Stimulated activated CD4-positive, alpha-beta T cell treated with anti-CD3 and anti-CD28 coated beads, Interleukin-12 subunit alpha, Interleukin-12 subunit beta, amount 100 ng/mL, for 24 hours (primary cell): ENCODE measurements at places on chromosomes 2 and 18.

- no peak for DNase-seq
Observed at GRCh38 chr2:236673823-236674185, 104.2 kb downstream of the ACKR3 start.

DNA sequence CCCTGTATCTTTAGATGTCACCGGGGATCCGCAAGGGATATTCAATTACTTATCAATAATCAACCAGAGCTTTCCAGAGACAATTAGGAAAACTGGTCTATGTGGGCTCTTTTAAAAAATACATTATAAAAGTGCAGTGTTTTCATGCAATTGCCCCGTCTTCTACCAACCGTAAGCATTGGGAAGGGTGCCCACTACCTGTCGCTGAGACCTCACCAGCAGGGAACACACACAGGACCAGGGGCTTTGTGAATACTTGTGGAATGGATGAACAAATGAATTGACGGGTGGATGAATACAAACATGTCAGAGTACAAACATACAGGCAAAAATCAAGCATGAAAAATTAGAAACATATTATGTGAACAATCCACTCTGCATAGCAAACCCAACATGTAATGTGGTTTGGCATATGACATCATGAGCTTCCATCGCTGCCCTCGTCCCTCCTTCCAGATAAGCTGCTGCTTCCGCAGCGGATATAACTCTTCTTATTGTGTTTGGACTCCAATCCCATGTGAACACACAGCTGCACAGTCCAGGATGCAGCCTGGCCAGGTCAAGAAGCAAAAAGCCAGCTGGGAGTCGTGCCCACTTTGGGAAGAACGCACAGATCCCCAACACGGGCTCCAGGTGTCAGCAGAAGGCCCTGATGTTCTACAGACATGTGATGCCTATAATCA lies 5.3 kb downstream of the FHL2 start:
- DNase-seq: no peak

DNA sequence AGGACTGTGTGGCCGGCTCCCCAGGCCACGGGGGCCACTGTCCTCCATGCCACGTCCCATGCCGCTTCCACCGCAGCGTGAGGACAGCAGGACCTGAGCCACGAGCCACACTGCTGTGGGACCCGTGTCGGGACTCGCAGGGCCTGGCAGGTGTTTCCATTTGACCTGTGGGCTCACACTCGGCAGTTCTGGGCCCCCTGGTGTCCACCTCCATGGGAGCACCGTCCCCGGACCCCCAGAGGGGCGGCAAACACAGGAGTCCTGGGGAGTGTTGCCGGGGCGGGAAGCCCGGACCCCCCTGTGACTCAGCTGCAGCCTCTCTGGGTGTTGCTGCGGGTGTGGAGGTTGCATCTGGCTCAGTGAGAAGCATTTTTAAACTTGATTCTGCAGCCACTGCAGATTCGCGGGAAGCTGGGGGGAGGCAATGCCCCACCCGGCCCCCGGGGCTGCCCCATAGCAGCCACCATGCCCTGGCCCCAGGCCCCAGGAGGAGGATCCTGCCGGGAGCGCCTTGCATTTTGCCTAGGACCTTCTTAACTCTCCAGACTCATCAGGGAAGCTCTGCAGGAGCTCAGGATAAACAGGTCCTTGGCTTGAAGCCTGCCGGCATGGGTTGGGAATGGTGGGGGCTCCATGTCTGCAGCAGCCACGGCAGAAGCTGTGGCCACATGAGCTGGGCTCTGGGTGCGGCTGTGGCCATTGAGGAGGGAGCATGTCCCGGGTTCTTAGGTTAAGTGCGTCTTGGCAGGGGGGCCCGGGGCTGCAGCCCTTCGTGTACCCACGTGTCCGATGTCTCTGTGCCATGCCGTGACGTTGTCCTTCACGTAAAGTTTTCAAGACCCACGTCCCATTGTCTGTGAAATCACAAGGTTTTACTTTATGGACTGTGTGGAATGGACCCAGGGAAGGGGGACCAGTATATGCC lies 30.9 kb downstream of the NFATC1 start:
- no peak for DNase-seq

- no peak for DNase-seq
Observed at GRCh38 chr2:172704072-172704936, 31.3 kb upstream of the RAPGEF4 start.

- peak; percentile 61 for DNase-seq
Observed at GRCh38 chr18:47748847-47749599, 181.4 kb downstream of the SMAD2 start.

GRCh38 chr18:70840649-70841048 lies 551.8 kb downstream of the SOCS6 start:
- DNase-seq: no peak

- no peak for DNase-seq
Observed at GRCh38 chr2:52862801-52863200, 904.8 kb upstream of the CHAC2 start.

- DNase-seq: no peak
Observed at GRCh38 chr18:12518832-12519531, 111.3 kb downstream of the PRELID3A start.

DNA sequence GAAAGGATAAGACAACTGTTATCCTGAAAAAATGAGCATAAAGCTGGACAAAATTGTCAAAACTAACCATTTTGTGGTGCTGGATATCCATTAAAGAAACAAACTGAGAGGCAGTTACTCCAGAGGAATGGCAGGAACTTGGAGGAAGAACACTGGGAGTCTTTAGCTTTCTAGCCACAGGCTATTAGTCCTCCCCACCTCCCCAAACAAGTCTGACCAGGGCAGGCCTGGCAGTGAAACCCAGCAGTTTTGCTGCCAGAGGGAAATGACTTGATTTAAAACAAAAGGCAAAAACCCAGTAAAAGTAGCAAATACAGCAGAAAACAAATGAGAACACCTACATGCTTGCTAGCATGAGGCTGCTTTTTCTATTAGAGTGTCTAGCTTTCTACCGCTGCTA lies 34.9 kb downstream of the OSBPL1A start:
- DNase-seq: no peak

DNA sequence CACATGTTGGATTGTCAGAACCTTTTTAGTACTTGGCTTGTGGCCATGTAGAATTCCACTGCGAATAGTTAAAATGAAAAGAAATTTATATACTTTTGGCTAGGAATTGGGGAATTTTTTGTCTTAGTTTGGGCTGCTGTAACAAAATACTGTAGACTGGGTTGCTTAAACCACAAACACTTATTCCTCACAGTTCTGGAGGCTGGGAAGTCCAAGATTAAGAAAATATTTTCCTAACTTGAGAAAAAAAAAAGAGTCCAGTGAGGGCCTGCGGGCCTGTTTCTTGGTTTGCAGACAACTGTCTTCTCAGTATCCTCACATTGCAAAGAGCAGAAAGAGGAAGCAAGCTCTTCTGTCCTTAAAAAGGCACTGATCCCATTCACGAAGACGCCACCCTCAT lies 81.9 kb downstream of the CD226 start:
- DNase-seq: no peak

DNA sequence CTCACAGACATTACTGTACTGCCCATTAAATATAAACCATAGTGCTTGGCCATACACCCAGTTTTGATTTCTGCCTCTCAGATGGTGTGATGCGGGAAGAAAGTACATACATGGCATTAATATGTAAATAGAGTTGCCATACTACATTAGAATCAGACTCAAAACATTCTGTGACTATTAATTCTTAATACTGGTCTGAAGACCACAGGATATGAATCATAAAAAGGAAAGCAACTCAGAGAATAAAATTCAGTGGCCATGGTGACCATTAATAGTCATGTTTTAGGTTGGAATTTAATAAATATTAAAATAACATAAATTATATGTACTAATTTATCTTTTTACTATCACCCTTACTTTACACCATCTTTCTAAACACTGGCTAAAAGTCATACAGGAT lies 33.0 kb upstream of the WDR75 start:
- no peak for DNase-seq

DNA sequence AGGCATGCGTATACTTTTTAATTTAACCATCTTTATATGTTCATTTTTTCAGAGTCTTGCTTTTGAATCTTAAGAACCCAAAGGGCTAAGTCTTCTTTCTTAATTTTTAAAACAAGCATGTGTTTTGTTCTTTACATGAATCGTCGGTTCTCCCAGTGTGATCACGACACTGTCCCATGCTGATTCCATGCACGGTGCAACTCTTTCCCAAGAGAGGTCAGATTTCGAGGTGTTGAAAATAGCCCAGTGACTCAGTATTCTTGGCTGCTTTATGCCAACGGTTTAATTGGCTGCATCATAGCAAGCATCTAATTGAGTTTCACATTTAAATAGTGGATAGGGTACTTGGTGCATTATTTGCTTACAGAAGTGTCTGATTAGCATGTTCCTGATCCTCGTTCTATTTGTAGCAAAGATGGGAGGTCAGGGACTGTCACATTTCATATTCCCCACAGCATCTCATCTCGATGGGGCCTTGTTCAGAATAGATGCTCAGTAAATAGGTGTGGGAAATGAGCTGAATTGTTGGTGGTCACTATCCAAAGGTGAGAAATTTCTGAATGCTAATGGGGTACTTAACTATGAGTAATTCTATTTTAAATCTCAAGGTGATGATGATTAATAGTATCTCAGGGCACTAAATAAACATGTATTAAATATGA lies 2.8 kb downstream of the NPAS2 start:
- no peak for DNase-seq

DNA sequence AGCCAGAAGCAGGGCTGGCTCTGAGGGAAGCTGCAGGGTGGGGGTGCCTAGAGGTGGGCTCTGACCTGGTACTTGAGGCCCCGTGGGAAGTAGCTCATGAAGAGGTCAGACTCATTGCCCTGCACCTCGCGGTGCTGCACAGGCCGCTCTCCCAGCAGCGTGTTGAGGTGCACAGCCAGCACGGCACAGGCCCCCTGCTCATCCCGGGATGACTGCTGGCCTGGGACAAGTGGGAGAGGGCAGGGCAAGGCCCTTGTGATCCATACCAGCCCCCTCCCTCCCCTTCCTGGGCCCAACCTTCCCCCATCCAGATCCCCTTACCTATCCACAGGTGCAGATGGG lies 8.7 kb downstream of the CAPG start:
- DNase-seq: no peak

DNA sequence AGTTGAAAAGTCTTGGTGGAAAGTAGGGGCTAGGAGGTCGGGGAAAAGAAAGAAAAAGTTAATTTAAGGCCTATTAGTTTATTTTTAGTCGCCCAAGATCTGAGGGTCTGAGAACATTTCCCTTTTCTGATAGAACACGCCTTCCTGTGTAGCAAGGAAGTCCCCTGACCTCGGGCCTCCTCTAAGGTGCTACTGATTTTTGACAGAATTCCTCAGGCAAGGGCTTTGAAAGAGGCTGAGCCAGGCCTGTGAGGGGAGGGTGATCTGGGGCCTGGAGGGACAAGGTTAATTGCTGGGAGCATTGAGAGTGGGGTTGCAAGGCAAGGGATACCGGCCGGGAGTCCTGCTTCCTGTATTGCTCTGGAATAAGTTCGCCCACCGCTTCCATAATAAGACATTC lies 131.4 kb upstream of the MYCN start:
- no peak for DNase-seq

DNA sequence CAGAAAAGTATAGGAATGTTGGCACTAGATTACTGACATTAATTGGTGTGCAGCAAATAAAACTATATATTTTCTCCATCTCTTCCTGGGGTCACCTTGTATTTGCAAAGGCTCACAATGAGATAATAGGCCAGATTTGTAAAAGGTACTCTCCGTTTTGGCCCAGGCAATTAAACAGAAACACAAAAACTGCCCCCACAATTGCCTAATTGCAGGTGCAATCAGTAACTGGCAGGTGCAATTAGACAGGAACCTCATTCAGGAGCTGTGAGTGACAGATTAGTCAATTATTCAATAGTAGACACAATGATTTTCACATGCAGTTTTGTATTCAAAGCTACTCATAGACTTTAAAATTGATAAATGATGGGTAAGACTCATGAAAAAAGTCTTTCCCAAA lies 451.4 kb upstream of the ID2 start:
- no peak for DNase-seq

GRCh38 chr2:66555091-66555490 lies 120.2 kb downstream of the MEIS1 start:
- DNase-seq: no peak

DNA sequence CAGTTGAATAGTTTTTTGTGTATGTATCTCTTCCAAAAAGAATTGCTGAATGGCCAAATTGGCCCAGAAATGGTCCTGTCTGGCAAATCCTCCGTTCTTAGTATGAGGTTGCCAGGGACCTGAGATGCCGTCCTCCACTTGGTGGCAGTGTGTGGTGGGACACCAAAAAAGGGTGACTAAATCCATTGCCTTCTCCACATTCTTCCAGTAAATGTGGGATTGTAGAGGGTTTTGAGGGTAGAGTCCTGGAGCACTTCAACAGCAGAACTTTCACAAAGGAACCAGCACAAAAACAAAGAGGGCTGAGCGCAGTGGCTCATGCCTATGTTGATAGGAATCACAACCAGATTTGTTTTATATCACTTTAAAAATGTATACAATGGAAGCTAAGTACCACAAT lies 199.9 kb downstream of the BCL2 start:
- DNase-seq: no peak

DNA sequence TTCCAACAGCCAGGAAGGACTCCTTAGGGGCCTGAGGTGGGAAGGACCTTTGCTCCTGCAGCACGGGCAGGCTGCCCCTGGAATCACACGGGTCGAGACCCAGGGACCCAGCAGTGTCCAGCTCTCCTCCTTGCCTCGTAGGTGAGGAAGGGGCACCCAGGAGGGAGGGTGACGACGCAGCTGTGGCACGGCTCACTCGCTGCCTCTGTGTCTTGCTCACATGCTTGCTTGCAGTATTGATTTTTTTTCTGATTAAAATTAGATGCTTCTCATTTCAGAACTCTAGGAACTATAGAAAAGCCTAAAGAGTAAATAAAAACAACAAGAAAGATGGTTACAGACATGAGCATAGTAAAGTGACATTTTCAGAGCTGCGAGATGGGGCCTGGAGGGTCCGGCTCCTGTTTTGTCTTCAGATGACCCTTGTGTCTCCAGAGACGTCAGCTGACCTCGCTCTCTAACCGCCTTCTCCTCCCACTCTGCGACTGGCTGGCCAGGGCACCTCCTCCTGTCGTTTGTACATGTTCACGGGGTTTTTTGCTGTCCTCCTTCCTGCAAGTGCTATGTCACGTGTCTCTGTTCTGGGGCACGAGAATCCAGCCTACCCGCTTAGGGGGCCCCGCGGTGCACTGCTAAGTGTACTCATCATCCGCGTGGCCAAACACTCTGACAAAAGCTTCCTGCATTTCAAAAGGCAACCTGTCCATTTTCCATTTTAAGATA lies 65.7 kb upstream of the ZNF236 start:
- DNase-seq: no peak

DNA sequence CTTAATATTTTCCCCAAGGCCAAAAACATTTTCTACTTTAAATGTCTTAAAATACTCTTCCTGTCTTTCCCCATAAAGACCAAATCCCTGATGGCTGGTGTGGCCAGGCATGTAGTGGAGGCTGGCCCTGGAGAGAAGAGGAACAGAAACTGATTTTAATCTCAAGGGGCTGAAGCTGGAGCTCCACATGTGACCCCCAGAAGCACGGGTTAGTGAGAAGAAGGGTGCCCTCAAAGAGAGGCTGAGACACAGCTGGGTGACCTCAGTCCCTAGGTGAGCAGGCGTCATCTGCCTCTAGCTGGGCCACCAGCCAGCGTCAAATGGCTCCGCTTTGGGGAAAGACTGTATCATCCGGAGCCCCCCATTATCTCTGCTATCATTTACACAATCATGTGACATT lies 19.3 kb upstream of the TMEM18 start:
- no peak for DNase-seq

GRCh38 chr2:77513191-77513590 lies 9.0 kb downstream of the LRRTM4 start:
- no peak for DNase-seq

GRCh38 chr2:205145888-205146287 lies 536.4 kb upstream of the NRP2 start:
- no peak for DNase-seq

GRCh38 chr2:190860985-190861680 lies 19.5 kb upstream of the GLS start:
- DNase-seq: no peak
